ENCODE measurements at places on chromosomes 16 and 17. TPM values are rescaled to one million over a fixed set of nuclear protein-coding genes. Genes with fewer than 3 reads are reported as not detected.

GRCh38 chr16:83819361-83819760 is 11.6 kb downstream of the HSBP1 start:
- DNase-seq: no peak

DNA sequence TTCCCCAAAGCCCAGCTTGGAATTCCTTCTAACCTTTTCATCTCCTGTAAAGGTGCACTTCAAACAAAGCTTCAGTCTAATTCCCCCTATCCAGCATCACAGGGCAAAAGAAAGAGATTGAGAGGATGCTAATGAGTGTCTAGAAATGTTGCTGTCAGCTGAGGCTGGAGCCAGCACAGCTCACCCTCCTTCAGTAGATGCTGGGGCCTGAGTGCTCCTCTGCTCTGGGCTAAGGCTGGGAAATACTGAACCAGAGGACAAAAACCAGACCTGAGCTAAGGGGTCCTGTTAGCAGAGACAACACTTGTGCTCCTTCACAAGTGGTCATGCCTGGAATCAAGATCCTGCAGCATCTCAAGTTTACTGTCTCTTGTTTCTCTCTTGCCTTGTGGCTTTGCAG is 85.0 kb downstream of the CHD9NB start:
- no peak for DNase-seq

GRCh38 chr17:66953630-66954020 is 10.9 kb upstream of the CACNG4 start:
- no peak for DNase-seq

- peak; percentile 29 for DNase-seq
These were observed 14.5 kb upstream of the VWA3A start for GRCh38 chr16:22077700-22078313.

GRCh38 chr16:25580041-25580440 is 111.7 kb upstream of the HS3ST4 start:
- DNase-seq: no peak

DNA sequence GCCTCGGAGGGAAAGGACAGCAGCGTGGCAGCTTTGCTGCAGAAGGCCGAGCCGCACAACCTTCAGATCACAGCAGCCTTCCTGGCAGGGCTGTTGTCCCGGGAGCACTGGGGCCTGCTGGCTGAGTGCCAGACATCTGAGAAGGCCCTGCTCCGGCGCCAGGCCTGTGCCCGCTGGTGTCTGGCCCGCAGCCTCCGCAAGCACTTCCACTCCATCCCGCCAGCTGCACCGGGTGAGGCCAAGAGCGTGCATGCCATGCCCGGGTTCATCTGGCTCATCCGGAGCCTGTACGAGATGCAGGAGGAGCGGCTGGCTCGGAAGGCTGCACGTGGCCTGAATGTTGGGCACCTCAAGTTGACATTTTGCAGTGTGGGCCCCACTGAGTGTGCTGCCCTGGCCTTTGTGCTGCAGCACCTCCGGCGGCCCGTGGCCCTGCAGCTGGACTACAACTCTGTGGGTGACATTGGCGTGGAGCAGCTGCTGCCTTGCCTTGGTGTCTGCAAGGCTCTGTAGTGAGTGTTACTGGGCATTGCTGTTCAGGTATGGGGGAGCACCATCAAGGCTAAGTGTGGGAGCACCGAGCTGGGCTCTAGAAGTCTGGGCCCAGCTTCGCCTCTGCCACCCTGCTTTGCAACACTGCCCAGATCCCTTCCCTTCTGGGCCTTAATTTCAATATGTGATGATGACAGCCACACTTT is 18.6 kb downstream of the NOD2 start:
- DNase-seq: no peak

DNA sequence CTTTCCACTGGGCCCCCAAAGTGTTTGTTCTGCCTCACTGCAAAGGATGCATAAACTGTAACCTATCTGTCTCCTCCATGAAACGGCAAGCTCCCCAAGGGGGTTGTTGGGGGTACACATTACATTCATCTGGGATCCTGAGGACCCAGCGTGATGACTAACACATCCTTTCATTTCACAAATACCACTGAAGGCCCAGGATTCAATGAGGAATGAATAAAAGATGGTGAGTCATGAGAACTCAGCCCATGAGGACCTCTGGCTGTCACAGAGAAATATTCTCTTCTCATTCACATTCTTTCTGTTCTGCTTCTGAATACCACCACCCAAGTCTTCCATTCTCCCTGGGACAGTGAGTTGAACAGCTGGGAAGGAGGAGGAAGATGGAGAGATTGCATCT is 149.8 kb downstream of the RBFOX3 start:
- no peak for DNase-seq

- peak; percentile 60 for DNase-seq
These were observed 14.2 kb downstream of the ANKFY1 start for GRCh38 chr17:4249452-4250029.

- DNase-seq: no peak
These were observed 17.9 kb upstream of the ZFHX3 start for GRCh38 chr16:73065632-73066330.

GRCh38 chr16:52450916-52451315 is 96.0 kb downstream of the TOX3 start:
- DNase-seq: no peak

- DNase-seq: peak; percentile 76
These were observed 16.3 kb downstream of the NACA2 start for GRCh38 chr17:61574542-61575351.

DNA sequence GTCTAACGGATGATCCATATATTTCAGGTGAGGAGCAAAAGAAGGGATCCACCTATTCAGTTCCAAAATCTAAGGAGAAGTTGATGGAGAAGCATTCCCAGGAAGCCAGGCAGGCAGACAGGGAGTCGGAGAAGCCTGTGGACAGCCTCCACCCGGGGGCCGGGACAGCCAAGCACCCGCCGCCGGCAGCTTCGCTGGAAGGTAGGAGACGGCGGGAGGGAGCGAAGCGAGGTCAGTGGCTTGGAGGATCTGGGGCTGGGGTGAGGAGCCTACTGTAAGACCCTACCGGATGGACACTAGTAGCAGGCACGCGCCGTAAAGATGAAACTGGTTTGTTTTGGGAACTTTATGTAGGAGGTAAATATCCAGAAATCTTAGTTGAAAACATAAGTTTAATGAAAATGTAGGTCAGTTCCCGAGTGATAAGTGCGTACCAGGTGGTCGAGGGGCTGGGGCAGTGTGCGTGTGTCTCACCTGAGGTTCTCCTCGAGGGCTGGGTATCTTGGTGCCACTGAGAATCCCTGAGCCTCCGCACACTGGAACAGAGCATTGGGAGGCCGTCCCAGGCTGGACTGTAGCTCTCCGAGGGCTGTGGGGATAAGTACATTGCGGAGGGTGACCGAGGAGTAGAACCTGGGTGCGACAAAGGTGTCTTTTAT is 714 bp downstream of the SPATA33 start:
- no peak for DNase-seq

DNA sequence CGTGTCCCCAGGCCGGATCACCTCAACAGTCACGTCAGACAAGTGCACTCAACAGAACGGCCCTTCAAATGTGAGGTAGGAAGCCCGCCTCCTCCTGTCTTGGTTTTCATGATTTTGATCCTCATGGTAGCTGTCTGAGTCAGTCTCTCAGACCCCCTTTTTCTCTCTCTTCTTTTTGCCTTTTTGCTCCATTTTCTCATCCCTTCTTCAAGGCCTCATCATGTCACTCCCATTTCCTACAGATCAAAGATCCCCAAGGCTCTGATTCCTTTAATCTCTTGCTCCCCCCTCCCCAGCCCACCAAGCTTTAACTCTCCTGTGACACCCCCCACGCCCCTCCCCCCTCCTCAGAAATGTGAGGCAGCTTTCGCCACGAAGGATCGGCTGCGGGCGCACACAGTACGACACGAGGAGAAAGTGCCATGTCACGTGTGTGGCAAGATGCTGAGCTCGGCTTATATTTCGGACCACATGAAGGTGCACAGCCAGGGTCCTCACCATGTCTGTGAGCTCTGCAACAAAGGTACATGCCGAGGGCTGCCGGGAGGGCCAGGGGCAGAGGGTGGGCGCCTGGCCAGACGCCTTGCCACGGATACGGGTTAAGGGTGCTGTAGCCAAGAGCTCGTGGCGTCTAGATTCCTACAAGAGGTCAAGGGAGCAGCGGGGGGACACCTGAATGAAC is 2.0 kb downstream of the MAZ start:
- DNase-seq: no peak

GRCh38 chr16:69417520-69418199 is 6.8 kb upstream of the CYB5B start:
- DNase-seq: peak; percentile 15

DNA sequence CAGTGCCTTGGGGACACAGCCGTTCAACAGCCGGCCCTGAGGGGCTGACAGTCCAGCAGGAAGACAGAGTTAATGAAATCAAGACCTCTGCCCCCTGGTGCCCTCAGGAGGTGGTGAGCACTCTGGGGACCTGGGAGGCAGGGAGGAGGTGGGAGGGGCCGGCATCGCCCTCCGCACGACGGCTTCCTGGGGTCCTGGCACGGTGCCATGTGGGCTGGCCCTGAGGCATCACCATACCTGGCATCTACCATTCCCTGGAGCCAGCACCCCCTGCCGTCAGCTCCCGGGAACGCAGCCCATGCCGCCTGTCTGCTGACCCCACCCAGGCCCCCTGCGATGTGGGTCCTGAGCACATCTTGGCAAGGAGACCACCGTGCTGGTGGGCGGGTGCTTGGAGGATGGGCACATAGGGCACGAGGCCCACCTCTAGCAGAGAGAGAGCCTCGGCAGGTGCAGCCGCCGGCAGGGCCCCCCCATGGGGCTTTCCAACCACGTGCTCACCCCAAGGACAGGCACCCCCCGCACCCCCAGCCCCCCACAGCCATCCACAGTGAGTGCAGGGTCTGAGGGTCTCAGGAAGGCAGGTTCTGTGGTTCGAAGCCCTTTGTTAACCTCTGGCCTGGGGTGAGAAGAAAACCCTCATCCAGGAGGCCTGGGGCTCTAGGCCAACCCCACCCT is 52.5 kb downstream of the ZFPM1 start:
- no peak for DNase-seq

DNA sequence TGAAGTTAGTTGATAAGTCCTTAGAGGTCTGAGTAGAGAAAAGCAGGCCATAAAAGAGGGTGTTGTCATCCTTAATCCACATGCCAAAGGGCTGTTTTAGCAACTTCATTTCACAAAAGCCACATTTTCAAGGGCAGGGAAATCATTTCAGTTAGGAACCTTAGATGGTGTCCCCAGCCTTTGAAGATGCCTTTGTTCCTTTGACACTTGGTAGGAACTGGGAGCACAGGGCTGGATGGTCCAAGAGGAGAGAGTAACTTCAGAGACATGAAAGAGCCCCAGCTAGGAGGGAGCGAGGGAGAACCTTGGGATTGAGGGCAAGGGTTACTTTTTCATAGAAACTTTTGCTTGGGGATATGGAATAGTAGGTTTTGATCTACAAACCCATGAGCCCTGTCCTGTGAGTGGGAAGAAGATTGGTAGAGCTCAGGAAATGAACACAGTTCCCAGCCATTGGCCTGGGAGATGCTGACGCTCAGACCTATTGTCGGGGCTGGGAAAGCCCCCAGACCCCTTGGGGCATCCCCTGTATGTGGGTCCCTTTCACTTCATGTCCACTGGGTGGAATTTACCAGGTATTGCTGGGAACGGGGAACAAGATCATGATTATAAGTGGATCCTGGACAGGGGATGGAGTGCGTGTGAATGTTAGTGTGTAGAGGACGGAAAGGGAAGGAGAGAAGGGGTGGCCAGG is 18.9 kb downstream of the MSI2 start:
- no peak for DNase-seq

GRCh38 chr17:4161192-4161966 is 18.4 kb downstream of the CYB5D2 start:
- peak; percentile 89 for DNase-seq

DNA sequence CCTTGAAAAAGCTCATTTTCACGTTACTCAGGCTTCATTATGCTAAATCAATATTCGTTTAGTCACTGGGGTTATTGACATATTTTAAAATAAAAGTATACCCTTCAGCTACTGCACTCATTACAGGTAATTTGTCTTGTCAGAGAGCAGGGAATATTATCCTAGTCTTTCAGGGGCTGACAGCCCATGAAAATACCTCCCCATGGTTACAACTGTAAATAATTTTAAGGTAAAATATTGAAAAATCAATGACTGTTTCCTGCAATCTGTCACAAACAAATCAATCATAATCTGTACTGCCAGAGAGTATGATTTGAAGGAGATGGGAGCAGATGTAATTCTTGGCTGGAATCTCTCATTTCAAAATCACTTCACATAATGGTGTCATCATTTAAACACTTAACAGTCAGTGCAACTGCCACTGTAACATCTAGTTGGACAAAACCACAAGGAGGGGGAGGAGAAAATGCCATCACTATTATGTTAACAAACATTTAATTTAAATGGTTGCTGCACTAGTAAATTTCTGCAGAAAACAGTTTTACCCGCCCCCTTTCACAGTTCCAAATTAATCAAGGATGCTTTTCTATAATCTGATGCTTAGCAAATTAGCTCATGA is 9.3 kb upstream of the IRX5 start:
- peak; percentile 39 for DNase-seq

DNA sequence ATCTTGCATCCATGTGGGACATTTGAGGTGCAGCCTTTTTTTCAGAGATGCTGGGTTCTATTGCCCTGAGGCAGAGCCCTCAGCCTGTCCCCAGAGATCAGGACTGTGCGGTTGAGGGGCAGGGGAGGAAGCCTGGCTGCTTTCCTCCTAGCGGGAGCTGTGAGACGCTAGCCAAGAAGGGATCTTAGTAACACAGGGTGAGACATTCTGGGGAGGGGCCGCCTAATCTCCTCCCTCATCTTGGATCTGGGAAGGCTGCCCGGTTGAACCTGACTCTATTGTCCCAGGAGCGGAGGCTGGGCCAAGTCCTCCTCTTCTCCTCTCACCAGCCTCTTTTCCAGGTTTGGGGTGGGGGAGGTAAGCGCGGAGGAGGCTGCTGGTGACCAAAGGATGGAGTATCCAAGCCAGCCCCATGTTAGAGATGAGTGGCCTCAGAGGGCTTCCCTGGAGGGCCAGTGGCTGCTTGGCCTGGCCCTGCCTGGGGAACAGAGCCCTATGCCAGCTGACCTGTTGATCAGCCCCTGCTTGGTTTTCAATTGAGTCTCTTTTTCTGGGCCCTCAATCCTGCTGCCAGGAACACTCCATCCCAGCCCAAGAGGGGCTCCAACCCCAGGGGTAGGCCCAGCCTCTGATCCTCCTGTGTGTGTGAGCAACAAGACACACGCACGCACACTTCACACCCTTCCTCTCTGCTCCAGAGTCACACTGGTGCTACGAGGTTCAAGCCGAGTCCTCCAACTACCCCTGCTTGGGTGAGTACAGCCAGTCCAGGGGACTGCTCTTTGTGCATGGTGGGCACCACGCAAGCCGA is 5.0 kb downstream of the CA4 start:
- DNase-seq: peak; percentile 86

Gene SDK2
- polyA plus RNA-seq: 0.01 TPM

Gene PRSS36
- polyA plus RNA-seq: 0.20 TPM

Gene ATP2C2
- not detected for polyA plus RNA-seq

Gene CTRL
- 0.14 TPM for polyA plus RNA-seq

Gene TAT
- polyA plus RNA-seq: not detected

Gene SMIM36
- not detected for polyA plus RNA-seq

Gene TMC7
- 0.18 TPM for polyA plus RNA-seq

Data from fibroblast of lung (primary cell).